Occipital lobe (tissue), 3 donors: ENCODE measurements at places on chromosomes 11 and 22.
A peak's percentile ranks its signal among the peaks of the same experiment; 100 is the strongest.

- no peak for DNase-seq
Observed at GRCh38 chr11:63621071-63621470, 6.8 kb upstream of the PLAAT3 start.

DNA sequence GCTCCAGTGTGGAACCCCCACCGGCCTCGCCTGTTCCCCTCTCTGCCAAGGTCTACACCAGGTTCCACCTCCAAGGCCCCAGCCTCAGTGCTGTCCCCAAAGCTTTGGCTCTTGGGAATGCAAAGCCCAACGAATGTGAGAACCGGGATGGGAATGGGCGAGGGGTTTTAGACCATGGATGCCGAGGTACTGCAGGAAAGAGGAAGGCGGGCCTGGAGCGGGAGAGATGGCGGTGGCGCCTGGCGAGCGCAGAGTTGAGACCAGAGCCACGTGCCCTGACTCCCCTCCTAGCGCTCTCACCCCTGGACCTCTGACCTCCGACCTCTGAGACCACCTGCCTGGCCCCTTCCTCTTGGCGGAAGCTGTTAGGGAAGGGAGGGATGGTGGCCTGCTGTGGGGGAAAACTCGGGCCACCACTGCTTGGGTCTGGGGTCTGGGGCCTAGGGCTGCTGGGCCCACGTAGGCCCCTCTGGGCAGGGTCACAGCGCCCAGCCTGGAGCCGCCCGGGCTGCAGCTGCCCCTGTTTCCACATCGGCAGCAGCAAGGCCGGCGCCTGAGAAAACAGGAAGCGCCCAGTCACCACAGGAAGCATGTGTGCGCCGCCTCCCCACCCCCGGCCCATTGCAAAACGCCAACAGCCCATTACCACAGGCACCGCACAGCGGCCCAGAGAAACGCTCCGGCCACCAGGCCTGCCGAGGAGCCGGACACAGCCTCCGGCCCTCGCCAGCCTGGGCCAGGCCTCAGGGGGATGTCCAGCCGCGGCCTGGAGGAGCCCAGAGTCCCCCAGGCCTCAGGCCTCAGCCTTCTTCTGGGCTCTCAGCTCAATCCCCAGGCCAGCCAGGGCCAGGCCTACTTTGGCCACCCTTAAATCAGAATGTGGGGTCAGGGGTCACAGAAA, 13.8 kb upstream of the SLC39A13 start:
- DNase-seq, result no peak

DNA sequence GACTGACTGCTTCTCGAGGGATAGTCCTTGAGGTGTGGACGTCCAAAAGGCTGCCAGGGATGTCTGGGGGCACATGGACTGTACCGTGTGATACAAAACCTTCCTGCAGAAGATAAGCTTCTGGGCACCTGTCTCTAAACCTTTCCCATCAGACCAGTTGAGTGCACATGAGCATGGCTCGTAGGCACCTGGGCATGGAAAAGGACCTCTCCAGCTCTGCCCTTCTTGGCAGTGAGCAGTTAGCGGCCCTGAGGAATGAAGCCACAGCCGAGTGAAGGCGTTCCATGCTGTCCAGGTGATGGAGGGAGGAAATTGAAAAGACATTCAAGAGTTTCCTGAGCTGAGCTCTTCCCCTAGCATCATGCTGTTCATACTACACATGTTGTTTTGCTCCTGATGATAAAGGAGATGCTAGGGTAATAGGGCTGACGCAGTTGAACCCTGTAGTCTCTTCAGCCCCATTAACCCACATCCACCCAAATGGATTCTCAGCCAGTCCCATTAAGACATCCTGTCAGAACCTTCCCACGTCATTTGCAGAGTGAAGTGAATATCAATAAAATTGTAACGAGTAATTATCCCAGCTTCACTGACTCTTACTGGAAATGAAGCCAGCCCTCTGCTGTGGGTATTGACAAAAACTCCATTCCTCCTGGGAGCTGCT, 138.6 kb downstream of the KIRREL3 start:
- no peak for DNase-seq

GRCh38 chr22:31329029-31329428, 17.1 kb downstream of the PATZ1 start:
- no peak for DNase-seq

GRCh38 chr11:2779499-2779980, 79.7 kb upstream of the KCNQ1OT1 start:
- DNase-seq, result no peak

DNA sequence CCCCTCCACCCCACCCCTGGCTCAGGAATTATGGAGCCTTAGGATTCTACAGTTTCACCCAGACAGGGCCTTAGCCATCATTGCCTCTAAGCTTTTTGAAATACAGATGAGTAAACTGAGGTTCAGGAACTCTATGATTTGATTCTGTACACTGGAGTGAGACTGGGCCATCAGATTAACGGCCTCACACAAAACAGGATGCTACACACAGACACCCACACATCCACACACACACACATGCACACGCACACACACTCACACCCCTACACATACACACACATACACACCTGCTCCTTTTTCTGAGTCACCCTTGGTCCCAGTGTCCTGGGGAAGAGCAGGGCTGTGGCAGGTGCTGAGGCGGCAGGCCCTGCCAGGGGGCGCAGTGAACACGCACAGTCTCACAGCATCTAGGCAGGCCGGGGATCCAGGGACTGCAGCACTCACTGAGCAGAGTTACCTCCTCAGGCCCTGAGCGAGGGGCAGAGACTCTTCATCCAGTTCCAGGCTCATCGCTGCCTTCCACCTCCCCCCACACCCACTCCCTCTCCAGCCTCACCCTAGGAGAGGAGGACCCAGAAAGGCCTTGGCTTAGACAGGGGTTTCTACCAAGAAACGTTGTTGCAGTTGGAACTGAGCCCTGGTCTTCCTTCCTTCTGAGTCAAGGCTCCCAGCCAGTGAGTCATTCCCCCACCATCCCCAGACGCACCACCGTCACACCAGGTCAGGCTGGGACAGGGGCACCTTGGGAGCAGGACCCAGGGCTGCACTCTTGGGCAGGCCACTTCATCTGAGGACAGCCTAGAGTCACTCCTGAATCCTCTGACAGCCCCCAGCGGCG, 89.8 kb upstream of the PARVA start:
- no peak for DNase-seq

GRCh38 chr11:8692417-8692816, 9.8 kb downstream of the RPL27A start:
- DNase-seq, result no peak

DNA sequence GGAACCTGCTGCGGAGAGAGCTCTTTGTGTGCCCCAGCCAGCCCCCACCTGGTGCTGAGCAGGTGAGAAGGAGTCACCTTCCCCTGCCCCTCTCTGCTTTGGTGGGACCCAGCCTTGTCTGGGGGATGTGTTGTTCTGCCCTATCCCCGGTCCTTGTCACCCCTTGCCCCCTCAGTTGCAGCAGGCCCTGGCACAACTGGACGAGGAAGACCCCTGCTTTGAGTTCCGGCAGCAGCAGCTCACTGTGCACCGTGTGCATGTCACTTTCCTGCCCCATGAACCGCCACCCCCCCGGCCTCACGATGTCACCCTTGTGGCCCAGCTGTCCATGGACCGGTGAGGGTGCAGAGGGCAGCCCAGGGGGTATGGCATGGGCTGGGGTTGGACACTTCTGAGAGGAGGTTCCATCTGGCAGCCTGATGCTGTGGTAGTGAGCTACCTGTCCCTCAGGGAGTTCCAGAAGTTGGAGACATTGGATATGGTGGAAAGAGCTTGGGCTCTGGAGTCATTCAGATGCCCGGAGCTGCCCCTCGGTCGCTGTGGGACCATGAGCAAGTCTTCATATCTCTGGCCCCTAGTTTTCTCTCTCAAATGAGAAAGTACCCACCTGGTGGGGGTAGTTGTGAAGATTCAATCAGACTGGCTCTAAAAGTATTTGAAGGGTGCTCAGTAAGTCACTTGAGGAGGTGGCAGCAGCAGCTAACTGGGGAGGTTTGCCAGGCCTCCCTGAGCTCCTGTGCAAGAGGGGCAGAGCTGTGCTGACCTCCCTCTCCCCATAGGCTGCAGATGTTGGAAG, 4.3 kb downstream of the LARGE2 start:
- no peak for DNase-seq

GRCh38 chr11:701741-702461, 4.1 kb upstream of the EPS8L2 start:
- no peak for DNase-seq

DNA sequence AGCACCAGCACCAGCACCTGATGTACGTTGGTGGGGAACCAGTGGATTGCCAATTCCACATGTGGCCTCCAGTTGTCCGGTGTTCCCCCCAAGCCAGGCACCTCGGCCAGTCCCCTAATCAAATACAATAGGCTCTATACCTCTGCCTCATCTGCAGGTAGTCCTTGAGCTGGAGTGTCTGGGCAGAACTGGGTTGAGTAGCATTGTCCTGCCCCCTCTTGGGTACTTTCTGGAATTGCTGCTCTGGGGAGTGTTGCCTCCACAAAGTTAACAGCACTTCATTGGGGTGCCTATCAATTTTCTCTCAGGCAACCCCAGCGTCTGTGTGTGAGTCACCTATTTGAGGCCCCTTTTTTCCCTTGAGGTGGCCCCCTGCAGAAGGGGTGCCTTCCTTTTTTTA, 413.0 kb upstream of the LARGE1 start:
- DNase-seq, result no peak

- no peak for DNase-seq
Observed at GRCh38 chr22:43408009-43408408, 3.8 kb upstream of the MPPED1 start.

DNA sequence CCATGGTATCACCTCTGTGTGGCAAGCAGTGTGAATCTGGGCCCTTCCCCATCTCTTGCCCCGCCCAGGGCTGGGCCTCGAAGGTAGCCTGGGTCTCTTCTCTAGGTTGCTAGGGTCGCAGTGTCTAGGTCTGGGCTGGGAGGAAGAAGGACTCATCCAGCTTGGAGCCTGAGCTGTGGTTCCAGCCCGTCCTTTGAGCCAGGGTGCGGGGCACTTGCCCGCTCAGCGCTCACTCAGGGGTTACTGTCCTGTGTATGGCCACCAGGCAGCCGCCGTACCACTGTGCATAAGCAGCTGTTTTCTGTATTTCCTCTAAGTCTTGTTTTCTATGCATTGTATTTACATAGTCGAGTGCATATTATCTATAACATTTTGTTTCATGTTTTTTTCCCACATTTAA, 160.9 kb downstream of the TBC1D22A start:
- no peak for DNase-seq

- no peak for DNase-seq
Observed at GRCh38 chr11:3370311-3370870, 8.6 kb downstream of the ZNF195 start.

DNA sequence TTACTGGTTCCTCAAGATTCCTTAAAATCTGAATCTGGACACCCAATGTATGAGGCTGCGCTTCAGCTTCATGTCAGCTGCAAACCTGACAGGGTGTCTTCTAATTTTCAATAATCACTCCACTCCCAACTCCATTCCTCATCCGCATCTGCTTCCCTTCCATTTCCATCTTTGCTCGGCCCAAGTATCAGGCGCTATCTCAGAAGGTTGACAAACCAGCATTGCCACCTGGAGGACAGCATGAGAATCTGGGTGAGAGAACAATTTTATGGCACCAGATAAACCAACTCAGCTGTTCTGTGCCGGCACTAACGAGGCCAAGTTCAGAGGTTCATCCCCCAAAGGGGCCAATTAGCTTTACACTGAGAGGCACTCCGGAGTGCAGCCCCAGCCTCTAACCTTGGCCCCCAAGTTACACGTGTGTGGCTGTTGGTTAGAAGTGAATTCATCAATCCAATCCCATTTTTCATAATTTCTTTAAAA, 79.1 kb upstream of the LMO2 start:
- peak; percentile 6 for DNase-seq

GRCh38 chr22:41732096-41732772, 32.9 kb downstream of the MEI1 start:
- DNase-seq, result no peak

DNA sequence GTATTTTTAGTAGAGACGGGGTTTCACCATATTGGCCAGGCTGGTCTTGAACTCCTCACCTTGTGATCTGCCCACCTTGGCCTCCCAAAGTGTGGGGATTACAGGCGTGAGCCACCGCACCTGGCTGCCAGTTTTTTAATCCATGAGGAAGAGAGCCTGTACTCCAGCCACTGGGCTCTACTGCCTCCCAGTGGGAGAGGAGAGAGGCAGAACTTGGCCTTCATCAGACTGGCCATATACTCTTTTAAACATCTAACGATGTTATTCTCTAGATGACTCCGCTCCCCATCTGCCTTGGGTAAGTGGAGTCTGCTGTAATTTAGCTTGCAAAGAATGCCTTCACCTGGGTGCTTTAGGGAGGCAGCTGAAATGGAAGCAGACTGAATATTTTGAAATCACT, 34.6 kb downstream of the SLC6A5 start:
- no peak for DNase-seq

GRCh38 chr11:95725196-95725595, 64.4 kb downstream of the FAM76B start:
- no peak for DNase-seq

DNA sequence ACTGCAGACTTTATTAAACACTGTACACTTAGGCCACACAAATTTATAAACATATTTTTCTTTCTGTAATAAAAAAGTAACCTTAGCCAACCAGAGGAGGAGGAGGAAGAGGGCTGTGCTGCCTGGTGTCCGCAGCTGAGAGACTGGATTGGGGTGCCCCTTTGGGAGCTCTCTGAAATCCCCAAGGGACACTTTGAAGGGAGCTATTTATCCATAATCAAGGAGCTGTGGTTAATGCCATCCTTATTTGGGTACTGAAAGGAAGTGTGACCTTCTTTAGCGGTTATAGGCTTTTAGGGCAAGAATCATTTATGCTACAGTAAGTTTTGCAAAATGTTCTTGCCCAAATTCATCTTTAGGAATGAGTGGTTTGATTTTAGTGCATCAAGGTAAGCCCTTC, 125.8 kb downstream of the RASSF10 start:
- DNase-seq, result no peak

DNA sequence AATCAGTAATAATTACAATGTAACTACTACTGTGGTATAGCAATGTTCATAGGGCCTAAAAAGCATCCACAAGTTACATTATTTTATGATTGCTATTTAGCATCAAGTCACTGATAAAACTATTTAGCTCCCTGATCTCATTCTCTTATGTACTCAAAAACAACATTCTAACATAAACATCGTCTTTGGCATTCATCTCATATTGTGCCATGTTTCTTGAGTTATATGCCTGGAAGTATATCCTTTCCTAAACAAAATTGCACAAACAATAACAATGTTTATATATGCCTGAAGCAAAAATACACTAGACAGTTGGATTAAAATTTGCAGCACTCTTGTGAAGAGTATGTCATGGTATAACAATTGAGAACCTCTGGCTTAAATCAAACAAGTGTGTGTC, 34.1 kb downstream of the HORMAD2 start:
- no peak for DNase-seq
